NCI-H1436 (cell line): ENCODE measurements at places on chromosomes 5 and 9.

DNA sequence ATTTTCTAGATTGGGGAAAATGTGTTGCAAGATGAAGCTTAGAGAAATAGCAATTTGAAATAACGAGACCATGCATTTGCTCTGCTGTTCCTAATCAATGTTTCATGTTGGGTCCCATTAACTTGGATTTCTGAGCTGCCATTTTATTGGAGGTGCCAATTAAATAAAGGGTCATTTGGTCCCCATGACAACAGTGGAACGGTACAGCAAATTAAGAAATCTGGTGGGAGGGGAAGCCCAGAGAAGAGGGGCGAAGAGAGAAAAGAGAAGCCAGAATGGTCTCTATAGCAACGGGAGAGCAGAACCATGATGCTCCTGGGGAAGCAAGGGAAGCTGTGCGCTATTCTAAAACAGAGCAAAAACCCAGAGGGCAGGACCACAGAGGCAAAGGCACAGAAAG lies 120.2 kb downstream of the ENTREP1 start:
- no peak for DNase-seq

DNA sequence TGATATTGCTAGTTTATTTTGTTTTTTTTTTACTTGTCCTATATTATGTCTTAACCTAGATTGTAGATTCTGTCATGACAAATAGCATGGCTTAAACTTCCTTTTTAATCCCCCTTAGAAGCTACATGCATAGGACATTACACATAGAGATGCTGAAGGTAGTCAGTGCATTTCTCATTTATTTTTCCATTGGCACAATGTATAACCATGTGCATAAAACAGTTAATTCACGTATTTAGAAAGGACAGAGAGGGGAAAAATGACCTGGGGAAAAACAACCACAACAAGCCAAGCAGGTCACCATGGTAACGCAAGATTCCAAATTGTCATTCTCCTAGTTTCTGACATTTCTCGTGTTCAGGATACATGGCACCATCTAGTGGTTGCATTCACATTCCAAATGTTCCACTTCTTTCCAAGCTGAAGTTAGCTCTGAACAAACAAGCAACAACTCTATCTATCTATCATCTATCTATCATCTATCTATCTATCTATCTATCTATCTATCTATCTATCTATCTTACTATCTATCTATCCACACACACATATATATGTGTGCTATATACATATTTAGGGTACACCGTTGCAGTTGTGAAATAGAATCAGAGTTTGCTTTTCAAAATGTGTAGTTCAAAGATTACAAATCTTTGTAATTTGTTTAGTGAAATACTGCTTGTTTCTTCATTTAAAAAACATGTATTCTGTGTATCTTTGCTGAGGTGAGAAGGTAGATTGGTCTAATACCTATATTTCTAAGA lies 487.2 kb upstream of the ST8SIA4 start:
- peak; percentile 7 for DNase-seq

- DNase-seq: no peak
Measured at GRCh38 chr5:91742550-91742949, 359.4 kb upstream of the ARRDC3 start.

DNA sequence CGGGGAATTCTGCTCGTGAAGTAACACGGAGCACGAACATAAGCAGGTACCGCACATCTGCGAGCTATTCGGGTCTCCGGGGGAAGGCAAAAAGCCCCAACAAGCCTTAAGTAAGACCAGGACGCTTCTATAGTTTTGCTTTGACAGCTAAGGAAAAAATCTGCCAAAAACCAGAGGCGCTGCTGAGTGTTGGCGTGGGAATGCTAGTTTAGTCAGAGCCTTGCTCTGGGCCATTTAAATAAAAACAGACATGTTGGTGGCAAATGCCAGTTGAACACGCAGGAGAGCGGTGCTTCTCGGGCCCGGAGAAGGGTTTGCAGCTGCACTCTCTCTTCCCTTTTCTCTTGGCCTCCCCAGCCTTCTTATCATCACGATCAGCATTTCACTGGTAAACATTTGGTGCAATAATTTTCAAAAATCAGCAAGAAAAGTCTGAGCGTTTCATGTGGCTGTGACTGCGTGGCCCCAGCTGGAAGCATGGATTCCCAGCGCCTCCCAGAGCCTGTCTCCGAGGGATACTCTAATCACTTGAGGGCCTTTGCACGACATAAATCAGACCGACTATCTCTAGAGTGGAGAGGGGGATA lies 6.4 kb upstream of the NOTCH1 start:
- no peak for DNase-seq

- DNase-seq: no peak
Measured at GRCh38 chr9:128470560-128470959, 14.8 kb downstream of the ODF2 start.

DNA sequence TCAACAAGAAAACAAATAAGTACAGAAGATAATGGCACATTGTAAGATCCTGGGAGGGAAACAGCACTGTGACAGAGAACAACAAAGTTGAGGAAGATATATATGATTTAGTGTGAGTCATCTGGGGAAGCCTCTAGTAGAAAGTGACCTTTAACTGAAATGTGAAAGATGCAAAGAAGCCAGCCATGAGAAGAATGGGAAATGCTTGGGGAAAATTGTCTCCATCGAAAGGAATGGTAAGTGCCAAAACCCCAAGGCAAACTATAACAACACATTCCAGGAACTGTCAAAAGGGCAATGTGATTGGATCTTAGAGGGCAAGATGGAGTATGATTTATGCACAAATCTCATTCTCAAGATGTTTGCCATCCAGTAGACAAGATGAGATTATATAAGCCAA lies 537.8 kb upstream of the BRINP1 start:
- DNase-seq: no peak

GRCh38 chr5:95986001-95986400 lies 24.4 kb upstream of the ELL2 start:
- DNase-seq: no peak

DNA sequence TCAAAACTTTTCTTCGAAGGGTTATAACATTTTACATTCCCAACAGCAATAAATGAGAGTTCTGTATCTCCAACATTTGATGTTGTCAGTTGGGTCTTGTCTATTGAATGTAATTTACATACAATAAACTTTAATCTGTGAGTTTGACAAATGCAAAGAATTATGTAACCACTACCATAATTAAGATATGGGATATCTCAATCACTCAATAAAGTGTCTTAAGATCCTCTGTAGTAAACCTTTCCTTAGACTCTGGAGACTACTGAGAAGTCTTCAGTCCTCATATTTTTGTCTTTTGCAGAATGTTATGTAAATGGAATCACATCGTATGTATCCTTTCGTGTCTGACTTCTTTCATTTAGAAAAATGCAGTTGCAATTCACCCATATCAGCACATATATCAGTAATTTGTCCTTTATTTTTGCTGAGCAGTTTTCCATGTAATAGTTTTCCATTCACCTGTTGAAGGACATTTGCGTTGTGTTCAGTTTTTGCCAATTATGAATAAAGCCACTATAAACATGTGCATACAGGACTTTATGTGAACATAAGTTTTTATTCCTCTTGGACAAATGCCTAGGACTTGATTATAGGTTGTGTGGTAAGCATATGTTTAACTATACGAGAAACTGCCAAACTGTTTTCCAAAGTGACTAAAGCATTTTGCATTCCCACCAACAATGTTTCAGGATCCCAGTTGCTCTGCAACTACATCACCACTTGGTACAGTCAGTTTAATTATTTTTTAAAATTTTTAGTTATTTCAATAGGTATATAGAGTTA lies 784.6 kb upstream of the ZNF608 start:
- DNase-seq: no peak

DNA sequence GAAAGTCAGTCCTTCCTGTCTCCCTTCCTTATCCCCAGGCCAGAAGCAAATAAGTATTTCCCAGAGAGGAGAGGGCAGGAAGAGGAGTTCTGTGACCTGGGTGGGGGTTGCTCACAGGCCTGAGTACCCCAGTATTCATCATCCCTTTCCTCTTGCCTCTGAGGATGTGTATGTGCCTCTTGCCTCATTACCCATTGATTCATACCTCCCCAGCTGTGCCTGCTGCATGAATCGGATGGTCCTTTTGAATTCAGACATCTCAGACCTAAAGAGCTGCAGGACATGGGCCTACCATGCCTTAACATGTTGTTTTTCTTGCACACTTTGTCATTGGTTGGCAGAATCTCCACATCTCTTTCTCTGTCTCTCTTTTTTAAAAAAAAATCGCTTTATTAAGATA lies 112.8 kb upstream of the SHB start:
- no peak for DNase-seq

- no peak for DNase-seq
Measured at GRCh38 chr5:151886546-151887275, 37.9 kb downstream of the GLRA1 start.
